Stimulated activated CD8-positive, alpha-beta memory T cell treated with anti-CD3 and anti-CD28 coated beads, Interleukin-4, amount 100 ng/mL, for 4 hours (primary cell): ENCODE measurements at places on chromosomes 3 and 15.

DNA sequence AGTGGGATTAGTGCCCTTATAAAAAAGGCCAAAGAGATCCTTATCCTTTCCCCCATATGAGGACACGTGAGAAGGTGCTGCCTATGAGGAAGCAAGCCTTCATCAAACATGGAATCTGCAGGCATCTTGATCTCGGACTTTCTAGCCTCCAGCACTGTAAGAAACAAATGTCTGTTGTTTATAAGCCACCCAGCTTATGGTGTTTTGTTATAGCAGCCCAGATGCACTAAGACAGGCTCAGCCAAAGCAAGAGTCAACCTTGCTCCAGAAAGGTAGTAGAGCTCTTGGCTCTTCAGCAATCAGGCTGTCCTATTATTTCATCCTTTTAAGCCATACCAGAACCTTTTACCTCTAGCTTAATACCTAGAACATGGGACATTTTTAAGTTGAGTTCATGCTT lies 12.3 kb upstream of the TNIK start:
- no peak for DNase-seq

DNA sequence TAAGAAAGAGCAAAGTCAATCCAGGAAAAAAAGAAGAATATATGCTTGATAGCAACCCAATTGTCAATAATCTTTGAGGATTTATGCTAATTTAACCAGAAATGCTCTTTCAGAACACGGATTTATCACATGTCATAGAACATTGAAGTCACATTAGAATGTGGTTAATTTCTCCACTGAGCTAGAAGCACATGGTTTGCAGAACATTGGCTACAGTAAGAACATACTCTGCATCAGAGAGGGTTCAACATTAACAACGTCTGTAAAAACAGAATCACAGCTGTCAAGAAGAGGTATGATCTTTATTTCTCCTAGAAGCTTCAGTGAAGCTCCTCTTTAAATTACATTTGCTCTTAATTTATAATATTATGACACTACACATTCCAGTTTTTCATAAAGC lies 619.7 kb upstream of the AGTR1 start:
- no peak for DNase-seq

- DNase-seq, result no peak
Measured at GRCh38 chr3:171458071-171458863, 1.9 kb downstream of the TNIK start.

DNA sequence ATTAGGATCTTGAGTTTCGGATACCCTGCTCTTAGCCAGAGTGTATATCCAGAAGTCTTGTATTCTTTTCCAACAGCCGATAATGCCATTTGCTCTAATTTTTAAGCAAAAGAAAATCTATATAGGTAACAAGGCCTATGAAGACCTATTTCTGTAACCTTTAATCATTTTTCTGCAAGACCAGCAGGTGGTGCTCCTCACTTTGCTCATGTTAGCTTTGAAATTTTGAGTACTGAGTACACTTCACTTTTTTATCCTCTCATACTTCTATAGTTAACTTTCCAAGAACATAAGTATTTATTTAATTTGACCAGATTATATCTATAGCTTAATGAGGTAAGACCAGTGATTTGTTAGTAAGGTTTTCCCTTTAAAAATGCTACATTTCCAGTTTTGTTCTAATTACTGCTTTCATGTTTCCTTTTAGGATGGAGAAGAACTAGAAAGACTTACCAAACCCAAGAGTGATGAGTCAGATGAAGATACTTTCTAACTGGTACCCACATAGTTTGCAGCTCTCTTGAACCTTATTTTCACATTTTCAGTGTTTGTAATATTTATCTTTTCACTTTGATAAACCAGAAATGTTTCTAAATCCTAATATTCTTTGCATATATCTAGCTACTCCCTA lies 20.5 kb downstream of the SLC35A5 start:
- DNase-seq, result no peak

- DNase-seq, result no peak
Measured at GRCh38 chr3:82410366-82410765, 648.9 kb upstream of the GBE1 start.

GRCh38 chr3:157520485-157521150 lies 17.4 kb upstream of the VEPH1 start:
- no peak for DNase-seq

DNA sequence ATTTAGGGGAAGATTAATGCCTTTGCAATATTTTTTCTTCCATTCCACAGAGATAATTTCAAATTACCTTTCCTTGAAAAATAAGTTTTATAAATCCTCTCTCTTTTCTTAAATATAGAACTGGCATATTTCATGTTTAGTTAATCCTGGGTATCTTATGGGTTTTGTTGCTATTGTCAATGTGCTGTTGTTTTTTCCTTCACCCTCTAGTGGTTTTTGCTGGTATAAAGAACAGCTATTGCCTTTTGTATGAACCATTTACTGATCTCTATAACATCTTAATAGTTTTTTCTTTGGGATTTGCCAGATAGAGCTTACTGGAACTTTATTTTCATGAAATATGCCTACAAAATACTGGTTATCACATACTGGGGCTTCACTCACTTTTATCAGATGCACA lies 359.6 kb upstream of the DPPA4 start:
- DNase-seq, result no peak

DNA sequence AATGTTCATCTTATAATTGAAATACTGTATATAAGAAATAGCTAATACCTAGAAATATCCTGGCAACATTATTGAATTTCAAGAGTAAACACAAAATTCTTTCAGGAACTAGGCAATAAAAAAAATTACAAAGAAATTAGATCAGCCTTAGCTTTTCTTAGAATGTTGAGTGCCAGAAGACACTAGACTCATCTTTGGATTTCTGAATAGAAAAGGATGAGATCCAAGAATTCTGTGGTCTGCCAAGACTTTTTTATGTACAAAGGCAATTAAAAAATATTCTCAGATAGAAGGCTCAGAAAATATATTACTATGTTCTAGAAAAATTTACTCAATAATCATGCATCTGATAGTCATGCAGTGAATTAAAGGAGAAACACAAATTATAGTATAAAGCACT lies 294.5 kb upstream of the CDIN1 start:
- DNase-seq, result no peak

DNA sequence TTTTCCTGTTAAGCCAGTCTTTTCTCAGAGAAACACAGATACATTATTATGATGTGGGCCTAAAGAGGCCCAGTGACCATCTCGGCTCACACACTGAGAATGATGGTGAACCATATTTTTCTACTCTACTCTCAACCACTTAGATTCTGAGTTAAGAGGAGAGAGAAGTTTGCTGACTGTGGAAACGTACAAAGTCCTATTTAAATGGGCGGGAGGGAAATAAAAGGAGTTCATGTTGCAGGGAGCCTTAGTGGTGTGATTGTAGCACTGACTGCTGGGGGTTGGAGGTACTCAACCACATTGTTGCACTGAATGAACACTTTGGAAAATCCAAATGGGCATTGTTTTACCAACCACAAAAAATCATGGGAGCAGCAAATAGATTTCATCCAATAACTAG lies 51.0 kb downstream of the ATP8B4 start:
- DNase-seq, result no peak

DNA sequence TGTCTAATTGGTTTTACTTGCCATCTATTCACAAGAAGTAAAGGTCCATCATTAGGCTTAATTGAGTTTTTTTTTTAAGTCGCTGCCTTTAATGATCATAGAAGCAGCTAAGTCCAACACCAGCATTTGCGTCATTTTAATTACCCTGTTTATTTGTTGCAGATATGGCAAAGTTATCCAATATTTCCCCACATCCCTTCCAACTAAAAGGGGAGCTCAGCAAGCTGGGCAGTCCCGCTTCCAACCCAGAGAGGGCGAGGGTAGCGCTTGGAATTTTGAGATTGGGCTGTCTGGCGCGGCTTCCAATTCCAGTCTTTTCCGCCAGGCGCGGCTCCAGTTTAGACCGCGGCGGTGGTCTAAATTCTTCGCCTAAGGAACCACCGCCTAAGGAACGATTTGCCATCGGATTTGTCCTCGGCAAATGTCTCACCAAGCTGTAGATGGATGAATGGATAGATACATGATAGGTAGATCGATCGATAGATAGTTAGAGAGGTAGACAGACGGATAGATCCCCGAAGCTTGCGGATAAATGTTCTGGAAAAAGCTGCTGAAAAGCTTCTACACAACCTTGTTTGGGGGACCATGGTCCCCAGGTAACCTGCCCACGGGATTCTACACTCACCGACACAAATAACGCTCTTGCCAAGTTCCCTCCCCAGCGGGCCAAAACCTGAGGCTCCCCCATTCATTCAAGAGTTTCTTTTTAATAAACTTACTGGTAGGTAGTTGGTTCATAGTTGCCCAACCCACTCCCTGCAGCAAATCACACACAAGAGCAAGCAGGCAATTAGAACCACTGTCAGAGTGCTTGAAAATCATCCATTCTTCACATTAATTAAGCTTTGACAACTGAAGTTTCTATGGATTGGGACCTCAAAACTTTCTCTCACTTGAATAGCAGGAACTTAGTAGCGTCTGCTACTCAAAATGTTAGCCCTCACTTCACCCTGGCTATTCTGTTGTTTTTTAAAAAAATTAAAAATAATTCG lies 49.1 kb downstream of the ZIC4 start:
- DNase-seq, result no peak

- no peak for DNase-seq
Measured at GRCh38 chr3:23671851-23672589, 133.7 kb upstream of the UBE2E1 start.

- no peak for DNase-seq
Measured at GRCh38 chr3:115648559-115648958, 25.2 kb downstream of the GAP43 start.

DNA sequence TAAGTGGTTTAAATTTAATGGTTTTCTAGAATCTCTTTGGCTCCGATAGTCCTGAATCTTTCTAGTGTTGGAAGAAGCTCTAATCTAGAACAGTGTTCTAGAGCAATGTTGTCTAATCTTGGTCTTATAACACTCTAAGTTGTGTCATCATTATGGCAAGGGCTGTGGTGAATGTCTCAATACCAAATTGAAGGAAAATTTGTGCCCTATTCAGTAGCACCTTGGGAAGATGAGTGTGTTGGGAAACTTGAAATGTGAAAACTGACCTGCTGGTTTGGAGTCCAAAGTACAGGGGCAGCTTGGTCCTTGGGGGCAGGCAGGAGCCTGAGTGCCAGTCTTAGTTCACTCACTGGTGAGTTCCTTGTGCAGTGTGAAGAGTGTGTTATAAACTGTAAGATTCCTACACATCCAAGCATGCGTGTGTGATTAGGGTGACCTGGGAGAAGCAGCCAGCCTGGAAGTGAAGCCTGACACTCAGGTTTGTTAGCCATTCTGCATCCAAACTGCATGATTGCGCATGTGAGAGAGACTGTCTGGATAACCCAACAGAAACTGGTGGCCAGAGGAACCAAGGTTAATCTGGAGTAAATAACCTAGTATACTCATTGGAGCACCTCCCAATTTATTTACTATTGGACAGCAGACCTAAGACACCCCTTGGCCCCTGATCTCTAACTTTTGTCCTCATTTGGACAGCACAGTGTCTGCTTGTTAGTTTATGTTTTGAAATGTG lies 14.6 kb downstream of the ZNF592 start:
- DNase-seq, result no peak

DNA sequence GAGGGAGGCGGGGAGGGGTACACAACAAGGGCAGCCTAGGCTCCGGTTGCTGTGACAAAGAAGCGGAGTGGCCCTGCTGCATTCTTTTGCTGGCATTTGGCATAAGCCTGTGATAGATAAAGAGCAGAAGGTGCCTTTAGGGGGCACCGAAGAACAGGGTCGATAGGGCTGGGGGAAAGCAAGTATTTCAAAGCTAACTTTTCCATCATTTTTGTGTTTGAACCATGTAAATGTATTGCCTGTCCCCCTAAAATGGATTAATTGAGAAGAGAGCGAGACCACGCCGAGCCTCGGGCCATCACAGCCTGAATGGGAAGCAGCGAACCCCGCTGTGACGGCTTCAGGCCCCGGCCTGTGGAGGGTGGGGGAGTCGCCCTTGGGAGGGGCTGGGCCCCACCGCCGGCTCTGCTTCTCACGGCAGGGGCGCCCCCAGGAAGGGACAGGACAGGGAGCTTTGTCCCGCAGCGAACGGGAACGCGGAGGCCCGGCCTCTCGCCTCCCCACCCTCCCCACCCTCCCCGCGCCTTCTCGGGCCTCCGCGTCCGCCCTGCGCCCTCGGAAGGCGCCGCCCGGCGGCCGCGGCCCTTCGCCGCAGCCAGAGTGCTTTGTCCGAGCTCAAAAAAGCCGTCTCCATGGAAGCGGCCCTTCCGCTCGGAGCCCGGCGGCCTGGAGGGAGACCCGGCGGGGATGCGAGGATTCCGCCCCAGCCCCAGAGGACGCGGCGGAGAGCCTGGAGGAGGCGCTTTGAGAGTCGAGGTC lies 32.4 kb upstream of the ALDH1L1 start:
- no peak for DNase-seq

GRCh38 chr3:119579366-119580066 lies at the start of gene ADPRH:
Gene ADPRH (plus strand): TSS chr3:119579492. CDS start chr3:119582170, 2,678 bp downstream.
- no peak for DNase-seq

- DNase-seq, result no peak
Measured at GRCh38 chr3:111636366-111636885, 41.3 kb upstream of the ZBED2 start.

GRCh38 chr3:187667526-187667925 lies 2.7 kb downstream of the SST start:
- DNase-seq, result no peak

- DNase-seq, result no peak
Measured at GRCh38 chr3:157376603-157377300, 59.9 kb upstream of the PTX3 start.

DNA sequence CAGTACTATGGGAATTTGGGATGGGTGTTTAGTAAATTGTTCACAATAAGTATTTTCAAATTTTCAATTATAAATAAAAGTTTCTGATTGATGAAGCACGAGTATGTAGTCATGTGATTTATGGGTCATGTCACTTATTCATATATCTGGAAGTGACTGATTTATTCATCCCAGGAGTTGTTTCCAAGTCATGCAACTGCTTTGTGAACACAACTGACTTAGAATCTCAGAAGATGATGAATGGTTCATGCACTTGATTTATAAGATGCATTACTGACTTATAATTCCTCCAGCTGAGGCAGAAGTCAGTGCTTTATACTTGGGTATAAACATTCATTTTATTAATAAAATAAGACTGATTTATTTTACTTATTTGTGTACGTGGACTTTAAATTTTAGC lies 137.8 kb upstream of the CBLB start:
- no peak for DNase-seq

DNA sequence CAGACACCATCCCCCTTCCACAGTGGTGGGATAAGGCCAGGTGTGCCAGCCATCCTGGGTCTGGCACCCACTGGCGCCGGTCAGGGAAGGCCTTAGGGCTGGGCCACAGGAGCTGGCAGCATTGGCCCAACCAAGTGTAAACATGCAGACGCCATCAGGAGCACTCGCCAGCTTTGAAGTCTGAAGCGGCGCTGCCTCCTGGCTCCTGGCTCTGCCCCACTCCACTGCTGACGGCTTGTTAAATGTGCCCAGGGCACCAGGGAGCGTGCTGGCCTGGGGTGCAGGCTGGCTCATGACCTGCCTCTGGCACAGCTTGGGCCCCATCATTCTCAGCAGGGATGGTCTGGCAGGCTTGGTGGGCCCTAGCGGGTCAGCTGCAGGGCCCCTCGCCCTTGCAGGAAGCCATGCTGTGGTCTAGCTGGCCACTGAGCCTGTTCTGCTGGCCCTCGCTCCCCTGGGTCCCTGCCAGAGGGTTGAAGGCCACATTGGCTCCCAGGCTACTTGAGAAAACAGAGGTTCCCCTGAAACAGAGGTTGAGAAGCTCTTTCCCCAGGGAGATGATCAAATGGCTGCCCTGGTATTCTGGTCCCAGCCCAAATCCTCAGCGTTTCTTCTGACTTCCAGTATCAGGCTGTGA lies 116.6 kb downstream of the DNAJB8 start:
- no peak for DNase-seq
